ENCODE measurements at places on chromosomes 5 and 9.

- DNase-seq, result peak; percentile 95
Observed at GRCh38 chr9:77177143-77177893, at the start of gene VPS13A. Gene VPS13A, plus strand, starts transcription at chr9:77177534. Its CDS starts 171 bp downstream, at chr9:77177705.

DNA sequence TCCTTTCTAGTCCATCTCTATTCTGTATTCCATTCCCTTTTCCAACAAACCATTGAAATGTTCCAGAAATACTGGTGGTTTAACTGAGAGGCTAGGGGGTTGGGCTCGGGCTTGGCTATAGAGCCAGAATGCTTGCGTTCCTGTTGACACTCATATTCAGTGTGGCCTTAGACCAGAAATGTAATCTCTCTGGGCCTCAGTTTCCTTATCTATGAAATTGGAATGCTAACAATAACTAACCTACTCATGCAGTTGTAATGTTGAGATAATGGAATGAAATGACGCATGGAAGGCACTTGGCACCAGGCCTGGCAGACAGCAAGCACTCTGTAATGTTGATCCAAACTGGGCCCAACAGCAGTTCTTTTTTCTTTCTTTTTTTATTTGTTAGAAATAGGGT, 26.8 kb downstream of the JADE2 start:
- DNase-seq, result no peak

GRCh38 chr9:93259490-93260262, 75.7 kb downstream of the WNK2 start:
- DNase-seq, result no peak

DNA sequence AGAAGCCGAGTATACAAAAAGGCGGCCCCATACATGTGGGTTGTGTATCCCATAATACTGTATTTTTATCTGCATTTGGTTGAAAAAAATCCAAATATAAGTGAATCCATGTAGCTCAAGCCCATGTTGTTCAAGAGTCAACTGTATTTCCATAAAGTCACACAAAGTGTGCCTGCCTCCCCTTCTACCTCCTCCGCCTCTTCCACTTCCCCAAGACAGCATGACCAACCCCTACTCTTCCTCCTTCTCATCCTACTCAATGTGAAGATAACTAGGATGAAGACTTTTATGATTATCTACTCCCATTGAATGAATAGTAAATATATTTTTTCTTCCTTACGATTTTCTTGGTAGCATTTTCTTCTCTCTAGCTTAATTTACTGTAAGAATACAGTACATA, 92.7 kb downstream of the RFX3 start:
- no peak for DNase-seq

DNA sequence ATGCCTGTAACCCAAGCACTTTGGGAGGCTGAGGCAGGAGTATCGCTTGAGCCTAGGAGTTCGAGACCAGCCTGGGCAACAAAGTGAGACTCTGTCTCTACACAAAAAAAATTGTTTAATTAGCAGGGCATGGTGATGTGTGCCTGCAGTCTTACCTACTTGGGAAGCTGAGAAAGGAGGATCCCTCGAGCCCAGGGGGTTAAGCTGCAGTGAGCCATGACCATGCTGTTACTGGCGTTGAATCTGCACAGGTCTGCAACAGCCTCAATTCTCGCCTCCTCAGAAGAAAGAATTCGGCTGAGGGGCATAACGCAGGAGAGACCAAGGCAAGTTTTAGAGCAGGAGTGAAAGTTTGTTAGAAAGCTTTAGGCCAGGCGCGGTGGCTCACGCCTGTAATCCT, 18.0 kb downstream of the CCT5 start:
- no peak for DNase-seq

All from DMS153 (cell line).